MG63 (cell line): ENCODE measurements at places on chromosomes 2 and 18. TPM values are rescaled to one million over a fixed set of nuclear protein-coding genes. Genes with fewer than 3 reads are reported as not detected.

Gene EVX2
- not detected in 2 replicates for total RNA-seq

Gene NTSR2
- total RNA-seq = not detected in 2 replicates

Gene DSC3
- not detected in 2 replicates for total RNA-seq

Gene CLHC1
- 2.3 and 3.2 TPM in 2 replicates for total RNA-seq

Gene PLEKHA3
- total RNA-seq = 14.8 and 23.7 TPM in 2 replicates

Gene INHA
- not detected in 2 replicates for total RNA-seq

- DNase-seq = no peak
Observed at GRCh38 chr2:229712136-229712535, 2.2 kb downstream of the DNER start.

DNA sequence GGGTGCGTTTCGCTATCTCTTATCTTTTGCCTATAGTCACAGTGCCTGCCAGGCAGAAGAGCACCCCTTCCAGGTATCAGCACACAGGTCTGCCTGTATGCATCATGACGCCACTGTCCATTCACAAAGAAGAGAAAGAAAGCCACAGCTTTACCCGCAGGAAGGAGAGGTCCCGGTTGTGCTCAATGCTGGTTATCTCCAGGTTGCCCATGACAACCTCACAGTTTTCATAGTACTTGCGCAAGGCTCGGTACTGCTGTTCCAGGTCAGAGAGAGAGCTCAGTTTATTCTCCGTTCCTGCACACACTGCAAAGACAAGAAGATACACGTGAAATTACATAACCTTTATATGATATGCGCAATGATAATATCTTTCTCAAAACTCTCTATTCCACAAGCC lies 414.0 kb downstream of the ERBB4 start:
- DNase-seq = no peak

DNA sequence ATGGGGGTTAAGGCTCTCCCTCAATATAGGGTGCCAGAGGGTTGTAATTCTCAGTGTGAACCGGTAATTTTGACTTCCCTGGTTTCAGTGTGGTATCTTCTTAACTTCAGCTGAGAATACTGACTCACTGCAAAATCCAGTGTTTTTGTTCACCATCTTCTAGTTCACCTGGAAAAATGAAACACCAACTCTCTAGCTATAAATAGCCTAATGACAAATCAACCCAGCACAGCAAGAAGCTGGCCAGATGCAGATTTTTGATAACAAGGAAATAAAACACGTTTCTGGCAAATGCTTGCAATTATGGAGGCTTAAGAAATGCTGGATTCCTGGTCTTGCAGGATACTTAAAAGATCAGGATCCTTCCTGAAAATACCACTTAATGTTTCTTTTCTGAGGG lies 192.3 kb downstream of the CLIP4 start:
- DNase-seq = no peak

- DNase-seq = no peak
Observed at GRCh38 chr2:235146206-235146605, 194.4 kb downstream of the SH3BP4 start.

DNA sequence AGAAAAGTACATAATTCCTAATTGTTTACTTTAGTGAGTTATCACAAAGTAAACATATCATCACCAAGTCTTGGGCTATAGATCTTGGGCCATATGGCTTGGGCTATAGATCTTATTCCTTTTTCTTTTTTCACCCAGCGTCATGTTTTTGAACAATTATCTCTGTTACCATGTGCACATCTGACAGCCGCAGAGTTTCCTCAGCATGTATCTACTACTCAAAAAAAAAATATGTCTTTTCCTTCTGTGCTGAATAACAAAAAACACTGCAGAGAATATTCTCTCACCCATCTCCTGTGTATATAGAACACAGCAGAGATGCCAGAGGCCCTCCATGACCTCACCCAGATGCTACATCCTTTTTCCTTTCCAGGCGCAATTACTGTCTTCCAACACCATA lies 76.2 kb upstream of the MYO3B start:
- DNase-seq = no peak

GRCh38 chr2:216179015-216179414 lies 69.9 kb downstream of the XRCC5 start:
- DNase-seq = no peak

DNA sequence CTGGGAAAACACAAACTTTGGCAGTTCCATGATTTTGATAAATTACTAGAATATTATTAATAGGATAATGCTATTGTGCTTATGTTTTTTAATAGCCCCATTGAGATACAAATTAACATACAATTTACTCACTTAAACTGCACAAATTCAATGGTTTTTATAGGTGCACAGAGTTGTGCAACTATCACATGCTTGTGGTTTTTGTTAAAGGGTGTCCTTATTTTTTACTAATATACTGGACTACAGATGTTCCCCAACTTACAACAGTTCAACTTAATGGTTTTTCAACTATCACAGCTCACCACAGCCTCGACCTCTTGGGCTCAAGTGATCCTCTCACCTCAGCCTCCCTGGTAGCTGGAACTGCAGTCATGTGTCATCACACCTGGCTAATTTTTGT lies 76.6 kb downstream of the OSBPL1A start:
- no peak for DNase-seq

DNA sequence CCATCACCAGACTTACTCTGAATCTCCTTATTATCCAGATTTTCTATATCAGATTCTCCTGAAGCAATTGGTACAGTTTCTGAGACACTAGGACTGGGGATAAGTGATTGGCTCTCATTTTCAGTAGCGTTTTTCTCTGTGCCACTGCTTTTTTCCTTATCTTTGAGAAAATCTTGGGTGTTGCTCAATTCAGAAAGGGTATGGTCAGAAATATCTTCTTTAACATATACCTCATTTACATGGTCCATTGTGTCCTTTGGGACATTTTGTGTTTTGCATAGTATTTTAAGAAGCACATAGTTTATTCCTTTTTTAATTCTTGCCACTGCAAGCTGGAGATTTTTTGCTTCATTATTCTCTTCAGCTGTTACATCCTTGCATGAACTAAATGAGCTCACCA lies 56.6 kb upstream of the SCN9A start:
- DNase-seq = no peak

- DNase-seq = no peak
Observed at GRCh38 chr2:181224866-181225265, 232.3 kb upstream of the ITGA4 start.

- DNase-seq = no peak
Observed at GRCh38 chr2:84832772-84833461, 48.0 kb downstream of the TRABD2A start.

- no peak for DNase-seq
Observed at GRCh38 chr2:232386740-232387450, 8.3 kb downstream of the ALPP start.

GRCh38 chr18:48615566-48616401 lies 77.0 kb downstream of the CTIF start:
- DNase-seq = no peak

DNA sequence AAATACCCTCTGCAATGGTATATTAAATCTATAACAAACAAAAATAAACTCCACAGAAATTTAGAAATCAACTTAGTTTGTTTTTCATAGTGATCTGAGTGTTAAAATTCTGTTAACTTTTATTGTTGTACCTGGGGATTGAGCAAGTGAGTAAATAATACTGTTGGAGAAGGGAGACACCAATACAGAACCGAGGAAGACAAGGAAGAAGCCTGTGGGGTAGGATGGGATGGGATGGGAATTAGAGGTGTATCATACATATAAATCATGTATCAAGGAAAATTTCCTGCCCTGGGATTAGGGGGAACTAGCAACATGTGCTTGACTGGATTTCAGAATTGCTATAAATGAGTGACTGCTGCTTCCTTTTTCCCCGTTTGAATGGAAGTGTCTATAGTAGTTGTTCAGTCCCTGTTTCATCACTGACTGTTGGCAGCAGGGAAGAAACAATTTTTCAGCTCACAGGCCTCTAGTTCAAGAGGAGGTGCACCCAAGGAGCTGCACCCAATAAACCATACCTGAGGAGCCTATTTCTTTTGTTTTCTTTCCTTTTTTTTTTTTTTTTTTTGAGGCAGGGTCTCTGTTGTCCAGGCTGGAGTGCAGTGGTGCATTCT lies 53.1 kb downstream of the SP110 start:
- DNase-seq = no peak

- no peak for DNase-seq
Observed at GRCh38 chr18:68735483-68736343, 20.8 kb upstream of the TMX3 start.

DNA sequence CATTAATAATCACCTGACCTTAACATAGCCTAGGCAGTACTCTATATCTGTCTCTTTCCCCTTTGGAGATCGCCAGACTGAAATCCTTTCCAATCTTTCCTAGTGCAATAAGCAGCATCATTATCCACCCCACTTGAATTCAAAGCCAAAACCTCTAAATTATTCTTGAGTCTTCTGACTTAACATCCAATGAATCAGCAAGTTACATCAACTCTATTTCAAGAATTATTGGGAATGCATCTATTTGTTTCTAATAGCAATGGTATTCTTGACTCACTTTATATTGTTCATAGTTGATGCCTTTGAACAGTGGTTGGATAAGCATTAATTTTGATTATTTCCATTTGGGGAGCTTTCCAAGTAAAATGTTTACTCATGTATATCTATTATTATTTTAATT lies 144.8 kb downstream of the ZNF804A start:
- DNase-seq = no peak

DNA sequence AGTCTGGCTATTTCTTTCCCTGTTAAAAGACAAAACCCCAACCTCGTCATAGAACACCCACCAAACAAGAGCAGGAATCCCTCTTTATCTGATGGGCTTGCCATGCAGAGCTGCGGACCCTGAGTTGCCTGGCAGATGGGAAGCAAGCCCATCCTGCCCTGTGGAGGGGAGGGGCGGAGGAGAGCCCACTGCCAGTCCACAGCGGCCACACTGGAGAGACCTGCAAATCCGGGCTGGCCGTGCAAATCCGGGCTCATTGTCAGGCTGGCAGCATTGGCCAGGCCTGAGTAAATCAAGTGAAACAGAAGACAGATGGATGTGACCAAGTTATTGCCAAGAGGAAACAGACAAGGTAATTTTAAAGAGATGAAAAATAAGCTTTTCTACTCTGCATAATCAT lies 22.0 kb downstream of the MYL12B start:
- no peak for DNase-seq

GRCh38 chr2:142426064-142426463 lies 295.2 kb upstream of the LRP1B start:
- no peak for DNase-seq
